Left forelimb (tissue), 1 donor: ENCODE measurements at places on chromosomes 7 and 10.
A peak's percentile ranks its signal among the peaks of the same experiment; 100 is the strongest.

- DNase-seq = peak; percentile 75
These were observed 113.4 kb downstream of the PTPN20 start for GRCh38 chr10:47024399-47025252.

DNA sequence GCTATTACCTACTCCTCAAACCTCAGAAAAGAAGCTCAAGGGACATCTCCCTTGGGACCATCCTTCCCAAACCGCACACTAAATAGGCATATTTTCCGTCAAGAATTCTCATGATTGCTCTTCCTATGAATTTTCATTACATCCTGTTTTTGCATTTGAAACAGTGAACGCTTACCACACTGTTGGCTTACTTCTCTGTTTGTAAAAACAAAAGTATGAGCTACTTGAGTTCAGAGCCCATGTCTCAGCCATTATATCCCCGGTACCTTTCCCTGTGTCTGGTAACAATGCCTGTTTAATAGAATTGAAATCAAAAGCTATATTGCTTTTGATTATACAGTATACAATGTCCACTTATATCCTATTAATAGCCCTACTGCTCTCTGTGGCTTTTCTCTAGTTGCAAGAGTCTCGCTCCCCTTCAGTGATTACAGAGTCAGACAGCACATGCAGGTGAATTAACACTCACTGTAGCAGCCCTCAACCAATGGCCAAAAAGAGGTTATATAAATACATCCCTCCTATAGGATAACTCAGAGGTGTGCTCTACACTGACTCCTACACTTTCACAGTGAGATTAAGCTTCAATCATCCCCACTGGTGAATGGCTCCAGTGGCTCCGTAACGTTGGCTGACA is 264.4 kb downstream of the SORCS1 start:
- DNase-seq = no peak

DNA sequence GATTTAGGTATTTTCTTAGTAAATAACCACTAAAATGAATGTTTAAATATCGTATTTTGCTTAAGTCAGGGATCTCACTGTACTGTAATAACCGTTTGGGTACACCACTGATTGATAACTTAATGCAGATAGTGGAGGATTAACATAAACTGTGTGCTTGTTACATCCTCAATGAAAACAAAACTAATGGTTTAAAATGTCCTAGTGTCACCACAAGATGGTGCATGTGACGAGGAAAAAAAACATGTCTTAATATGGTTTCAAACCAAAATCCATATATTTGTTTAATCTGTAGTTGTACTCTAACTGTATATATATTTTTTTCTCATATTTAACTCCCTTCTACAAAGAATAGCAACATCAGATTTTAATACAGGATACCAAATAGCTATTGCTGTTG is 19.2 kb downstream of the ARMC10 start:
- no peak for DNase-seq

DNA sequence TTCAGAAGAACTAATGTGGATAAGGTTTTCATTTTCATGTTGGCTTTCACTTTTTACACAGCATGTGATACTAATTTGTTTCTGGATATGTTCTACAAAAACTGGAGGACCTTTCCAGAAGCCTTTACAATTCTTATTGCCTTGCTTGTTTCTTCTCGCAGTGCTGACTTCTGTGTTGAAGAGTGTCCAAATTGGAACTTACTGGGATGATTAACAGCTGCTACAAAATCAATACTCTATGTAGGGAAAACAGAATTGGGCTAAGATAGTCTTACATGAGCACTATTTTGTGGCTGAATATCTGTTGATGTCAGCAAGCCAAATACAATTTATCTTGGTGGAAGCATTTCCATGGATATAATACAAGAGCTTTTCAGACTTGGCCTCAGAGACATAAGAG is 351.2 kb downstream of the DGKB start:
- DNase-seq = no peak

- DNase-seq = no peak
These were observed 160.2 kb downstream of the DKK1 start for GRCh38 chr10:52474265-52474664.

GRCh38 chr10:14602807-14603533 is 171.7 kb downstream of the FAM107B start:
- no peak for DNase-seq

DNA sequence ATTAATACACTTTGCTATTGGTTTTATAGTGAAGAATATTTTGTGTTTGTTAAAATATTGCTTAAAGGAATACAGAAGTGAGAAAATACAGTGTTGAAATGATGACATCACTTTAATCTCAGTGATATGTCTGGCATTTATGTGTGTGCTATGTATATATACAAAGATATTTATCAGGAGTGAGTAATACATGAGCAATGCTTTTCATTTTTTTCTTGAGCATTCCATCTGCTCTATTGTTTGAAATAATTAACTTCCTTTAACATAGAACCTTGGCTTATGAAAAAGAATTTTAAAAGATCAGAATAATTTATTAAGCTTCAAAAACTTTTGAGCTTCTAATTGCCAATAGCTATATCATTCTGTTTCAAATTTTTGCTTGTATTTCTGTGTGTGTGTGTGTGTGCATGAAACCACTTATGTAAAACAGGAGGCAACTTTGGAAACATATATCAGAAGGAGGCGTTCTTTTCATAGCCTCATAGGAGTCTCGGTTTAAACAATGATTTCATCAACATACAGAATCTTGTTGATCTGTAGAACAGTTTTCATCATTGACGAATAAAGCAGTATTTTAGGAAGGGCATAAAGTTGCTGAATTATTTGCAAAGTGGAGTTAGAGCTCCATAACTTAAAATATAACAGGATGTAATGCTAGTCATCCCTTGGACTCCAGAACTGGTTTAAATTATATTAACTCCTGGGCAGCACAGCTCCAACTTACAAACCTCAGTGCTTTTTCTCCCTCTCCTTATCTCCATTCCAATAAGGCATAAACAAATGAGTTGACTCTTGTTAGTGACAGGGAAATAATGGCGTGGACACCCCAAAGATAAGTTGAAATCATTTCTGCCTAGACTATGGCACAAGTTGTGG is 228.4 kb upstream of the DGKB start:
- DNase-seq = no peak

GRCh38 chr10:124226271-124227054 is 133.1 kb upstream of the CHST15 start:
- DNase-seq = no peak

GRCh38 chr10:60718886-60719285 is 59.4 kb upstream of the CDK1 start:
- no peak for DNase-seq

GRCh38 chr7:152383341-152384234 is 52.2 kb downstream of the KMT2C start:
- DNase-seq = no peak

DNA sequence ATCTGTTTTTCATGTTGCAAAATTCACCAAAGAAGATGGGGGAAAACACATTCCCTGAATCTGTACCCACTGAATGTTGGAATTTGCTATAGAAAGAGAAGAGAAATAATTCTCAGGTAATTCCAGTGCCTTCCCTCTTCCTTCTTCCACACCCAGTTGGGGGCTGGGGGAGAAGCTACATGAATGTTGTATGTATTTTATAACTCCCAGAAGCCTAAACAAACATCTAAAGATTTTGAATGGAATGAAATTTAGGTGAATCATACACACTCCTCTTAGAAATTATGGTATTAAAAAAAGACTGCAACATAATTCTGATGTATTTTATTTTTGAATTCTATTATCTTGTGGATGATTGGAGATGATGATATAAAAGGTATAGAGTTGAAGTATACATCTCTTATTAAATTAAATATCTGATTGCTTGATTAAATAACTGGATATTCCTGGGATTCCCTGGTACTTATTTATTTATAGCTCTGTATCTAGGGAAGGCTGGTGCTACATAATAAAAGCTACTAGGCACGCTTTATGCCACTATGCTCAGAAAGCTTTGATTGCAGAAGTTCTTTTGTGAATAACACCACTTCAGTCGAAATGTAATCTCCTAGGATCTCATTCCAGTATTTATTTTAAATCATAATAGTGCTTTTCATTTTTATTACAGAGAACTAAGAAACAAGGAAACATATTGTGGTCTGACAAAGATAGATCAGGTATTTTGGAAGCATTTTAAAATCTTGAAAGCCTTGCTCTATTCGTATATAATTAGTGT is 98.5 kb downstream of the MCU start:
- DNase-seq = no peak

DNA sequence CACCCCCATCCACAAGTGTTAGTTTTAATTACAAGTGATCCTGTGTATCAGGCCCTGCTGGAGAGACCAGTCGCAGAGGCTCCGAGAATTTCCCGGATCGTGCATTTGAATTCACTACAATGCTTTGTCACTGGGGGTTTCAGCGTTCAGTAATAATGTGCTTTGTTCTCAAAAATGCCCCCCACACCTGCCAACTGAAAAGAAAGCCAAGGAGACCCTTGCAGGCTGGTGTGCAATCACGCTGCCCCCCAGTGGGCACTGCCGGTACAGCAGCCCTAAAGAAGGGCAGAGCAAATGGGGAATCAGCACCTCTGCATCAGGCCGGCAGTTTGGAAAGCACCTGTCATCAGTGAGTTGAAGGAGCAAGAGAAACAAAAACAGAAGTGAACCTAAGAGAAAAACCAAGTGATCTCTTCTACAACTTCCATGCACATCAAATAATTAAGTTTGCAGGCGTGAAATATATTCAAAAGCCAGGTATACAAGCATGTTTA is 177.6 kb downstream of the PARD3 start:
- DNase-seq = peak; percentile 85

DNA sequence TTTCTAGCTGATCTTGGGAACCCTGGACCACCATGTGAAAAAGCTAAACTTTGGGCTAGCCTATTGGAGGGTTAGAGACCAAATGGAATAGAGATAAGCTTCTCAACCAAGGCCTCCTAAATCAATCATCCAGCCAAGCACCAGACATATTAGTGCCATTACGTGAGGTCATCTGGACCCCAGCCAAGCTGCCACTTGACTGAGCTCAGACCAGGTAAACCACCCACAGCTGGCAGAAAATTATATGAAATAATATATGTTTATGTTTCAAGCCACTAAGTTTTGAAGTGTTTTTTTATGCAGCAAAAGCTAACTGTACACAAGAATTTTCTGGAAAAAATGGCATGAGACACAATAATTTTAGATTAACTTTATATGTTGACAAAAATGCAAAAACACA is 82.6 kb upstream of the PCGF5 start:
- DNase-seq = no peak

DNA sequence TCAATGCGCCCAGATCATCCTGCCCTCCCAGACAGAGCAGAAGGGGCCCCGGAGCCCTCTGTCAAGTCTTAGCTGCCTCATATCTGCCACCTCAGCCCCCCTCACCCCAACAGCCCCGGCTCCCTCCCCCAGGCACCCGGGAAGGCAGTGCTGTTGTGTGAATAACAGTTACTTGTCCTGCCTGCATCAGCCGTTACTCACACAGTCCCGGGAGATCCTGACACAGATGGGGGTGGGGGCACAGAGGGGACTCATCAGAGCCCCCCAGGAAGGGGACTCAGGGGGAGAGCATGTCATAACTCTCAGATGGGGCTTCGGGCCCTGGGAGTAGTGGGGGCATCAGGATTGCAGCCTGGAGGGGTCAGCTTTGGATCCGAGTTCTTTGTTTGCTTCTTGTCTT is 12.4 kb upstream of the SERPINE1 start:
- DNase-seq = no peak

- no peak for DNase-seq
These were observed 115.9 kb downstream of the MALRD1 start for GRCh38 chr10:19164461-19164860.

DNA sequence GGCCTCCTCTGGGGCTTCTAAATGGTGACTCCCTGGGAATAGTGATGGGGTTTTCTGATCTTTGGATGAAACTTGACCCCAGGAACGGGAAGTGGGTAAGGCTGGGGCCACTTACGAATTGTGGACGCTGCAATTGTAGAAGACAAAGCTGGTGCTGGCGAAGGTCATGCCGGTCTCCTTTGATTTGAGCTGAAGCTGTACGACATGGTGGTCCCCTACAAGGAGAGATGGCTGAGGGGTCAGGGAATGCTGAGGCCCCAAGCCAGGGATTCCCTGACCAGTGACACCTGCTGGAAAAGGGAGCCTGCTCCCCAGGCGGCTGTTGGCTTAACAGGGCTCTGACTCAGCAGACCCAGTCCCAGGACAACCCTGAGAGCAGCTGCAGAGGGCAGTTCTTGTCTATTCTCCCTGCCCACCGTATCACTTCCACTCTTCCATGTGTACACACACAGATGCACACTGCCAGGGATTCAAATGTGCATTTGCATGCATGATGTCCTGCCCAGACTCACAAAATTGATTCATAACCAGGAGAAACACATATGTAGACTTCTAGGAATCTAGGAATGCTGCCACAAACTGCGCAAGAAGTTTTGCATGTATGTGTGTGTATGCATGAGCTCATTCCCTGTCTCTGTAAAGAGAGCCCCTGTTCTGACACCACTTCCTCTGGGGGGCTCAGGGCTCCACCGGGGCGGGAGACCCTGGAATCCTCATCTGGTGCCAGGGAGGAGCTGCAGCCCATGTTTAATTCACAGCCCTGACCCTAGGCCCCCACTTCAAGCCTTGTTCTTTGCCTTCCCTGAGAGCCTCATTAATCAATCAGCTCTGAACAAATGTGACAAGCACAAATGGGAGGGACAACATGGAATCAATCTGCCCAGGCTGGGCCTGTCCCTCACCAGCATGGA is 350.0 kb downstream of the PLXNA4 start:
- DNase-seq = no peak

DNA sequence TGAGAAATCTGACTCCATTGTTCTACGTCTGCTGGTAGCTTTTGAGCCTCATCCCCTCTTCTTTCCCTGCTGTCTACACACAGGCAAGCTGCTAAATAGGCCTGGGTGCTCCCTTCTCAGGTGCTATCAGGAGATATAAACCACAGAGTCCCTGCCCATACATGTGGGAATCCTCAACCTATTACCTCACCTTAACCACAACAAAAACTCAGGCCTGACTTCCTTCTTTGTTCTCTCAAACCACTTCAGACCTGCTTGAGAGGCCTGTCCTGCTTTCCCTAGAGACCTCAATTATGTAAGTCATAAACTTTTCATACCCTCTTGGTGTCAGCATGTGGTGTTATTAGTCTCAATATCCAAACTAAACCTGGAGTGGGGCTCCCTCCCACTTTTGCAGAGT is 75.0 kb upstream of the MAGI2 start:
- DNase-seq = no peak

- no peak for DNase-seq
These were observed 309.0 kb downstream of the GPAM start for GRCh38 chr10:111874576-111874975.

DNA sequence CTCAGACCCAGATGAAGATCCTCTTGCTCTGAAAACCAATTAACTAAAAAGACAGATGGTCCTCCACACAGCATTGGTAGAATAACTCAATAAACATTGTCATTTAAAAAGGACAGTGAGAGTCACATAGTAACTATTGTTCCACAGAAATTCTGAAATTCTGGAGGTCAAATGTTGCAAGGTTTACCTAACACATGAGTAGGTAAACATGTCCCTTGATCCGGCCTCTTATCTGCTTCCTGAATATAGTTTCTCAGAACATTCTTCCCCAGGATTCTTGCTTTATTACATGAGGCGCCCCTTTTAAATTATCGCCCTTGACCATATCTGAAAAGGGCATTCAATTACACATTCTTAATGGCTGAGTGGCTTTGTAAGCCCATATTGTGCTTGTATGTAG is 270.7 kb downstream of the SEMA3D start:
- no peak for DNase-seq

GRCh38 chr10:99845837-99846382 is 63.5 kb downstream of the ABCC2 start:
- peak; percentile 68 for DNase-seq
